ENCODE measurements at places on chromosomes 5 and 9.

DNA sequence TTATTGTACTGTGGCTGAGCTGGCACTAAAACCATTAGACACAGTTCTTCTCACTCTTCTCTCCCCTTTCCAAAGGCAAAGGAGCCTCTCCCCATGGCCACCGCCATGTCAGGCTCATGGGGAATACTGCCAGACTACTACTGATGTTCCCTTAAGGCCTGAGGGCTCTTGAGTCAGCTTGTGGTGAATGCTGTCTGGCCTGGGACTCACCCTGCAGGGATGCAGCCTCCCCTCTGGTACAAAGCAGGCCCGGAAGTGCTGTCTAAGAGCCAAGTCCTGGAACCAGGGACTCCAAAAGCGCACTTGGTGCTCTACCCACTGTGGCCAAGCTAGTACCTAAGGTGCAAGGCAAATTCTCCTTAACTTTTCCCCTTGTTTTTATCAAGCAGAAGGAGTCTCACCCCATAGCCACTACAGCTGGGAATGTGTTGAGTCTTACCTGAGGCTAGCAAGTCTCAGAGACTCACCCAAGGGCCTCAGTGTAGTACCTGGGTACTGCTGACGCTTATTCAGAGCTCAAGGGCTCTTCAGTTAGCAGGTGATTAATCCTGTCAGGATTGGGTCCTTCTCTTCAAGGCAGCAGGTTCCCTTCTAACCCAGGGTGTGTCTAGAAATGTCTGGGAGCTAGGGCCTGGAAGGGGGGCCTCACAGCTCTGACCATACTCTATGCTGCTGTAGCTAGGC is 33.2 kb upstream of the C5orf46 start:
- no peak for DNase-seq

DNA sequence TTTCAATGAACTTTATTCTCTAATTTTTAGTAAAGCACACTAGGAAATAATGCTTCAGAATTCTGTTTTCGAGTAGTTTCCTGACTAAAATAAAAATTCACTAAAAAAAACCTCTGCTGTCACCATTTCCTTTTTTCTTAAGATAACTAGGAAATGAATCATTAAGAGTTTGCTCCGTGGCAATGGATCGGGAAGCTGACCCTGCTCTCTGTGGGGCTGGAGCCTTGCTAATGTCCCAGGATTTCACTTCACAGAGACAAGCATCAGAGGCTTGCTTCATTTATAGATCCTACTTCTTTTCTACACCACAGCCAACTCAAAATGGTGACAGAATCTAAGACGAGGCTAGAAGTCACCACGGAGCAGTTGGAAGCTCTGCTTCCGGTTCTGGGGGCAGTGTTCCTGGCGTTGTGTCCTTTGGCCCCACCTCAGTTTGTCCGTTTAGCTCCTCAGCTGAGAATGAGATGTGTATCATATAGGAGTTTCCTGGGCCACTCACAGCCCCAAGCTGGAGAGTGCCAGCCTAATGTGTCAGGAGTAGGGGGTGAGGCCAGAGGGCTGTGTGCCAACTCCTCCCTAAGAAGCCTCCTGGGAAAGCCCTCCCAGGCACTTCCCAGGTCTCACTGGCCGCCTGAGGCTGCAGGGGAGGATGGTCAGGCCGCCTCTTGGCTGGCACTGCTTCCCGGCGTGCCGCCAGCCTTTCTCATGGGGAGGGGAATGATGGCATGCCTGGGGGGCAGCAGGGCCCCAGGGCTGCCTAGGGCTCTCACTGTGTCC is 19.6 kb downstream of the TENT4A start:
- DNase-seq: peak; percentile 79

DNA sequence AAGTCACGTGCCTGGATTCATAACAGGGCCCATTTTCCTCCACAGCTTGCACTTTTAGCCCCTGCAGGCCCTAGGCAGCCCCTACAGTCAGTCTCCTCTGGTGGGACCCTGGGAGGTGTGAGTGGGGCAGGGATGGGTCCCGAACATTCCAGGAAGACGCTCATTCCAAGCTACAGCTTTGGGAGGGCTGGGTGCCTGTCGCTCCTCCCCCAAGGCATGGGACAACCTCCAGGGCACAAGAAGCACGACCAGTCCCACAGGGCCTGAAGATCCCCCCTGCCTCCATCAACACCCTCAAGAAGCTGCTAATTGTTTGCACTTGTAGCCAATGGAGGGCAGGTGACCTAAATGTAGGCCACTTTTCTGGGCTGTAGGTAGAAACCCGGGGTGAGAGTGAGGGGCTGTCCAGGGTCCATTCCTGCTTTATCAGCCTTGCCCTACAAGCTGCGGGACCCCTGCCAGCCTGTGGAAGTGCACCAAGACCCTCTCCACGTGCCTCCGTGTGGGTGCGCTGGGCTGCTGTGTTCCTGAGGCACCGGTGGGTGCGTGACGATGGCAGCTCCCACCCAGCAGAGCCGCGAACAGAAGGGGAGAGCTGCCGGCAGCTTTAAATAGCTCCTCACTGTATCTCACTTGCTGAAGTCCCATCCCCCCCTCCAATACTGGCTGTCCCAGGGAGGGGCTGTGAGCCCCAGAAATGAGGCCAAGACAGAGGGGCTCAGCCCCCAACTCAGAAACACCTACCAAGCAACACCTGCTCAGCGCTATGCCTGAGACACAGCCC is 91.9 kb upstream of the ARAP3 start:
- DNase-seq: no peak

- no peak for DNase-seq
These were observed 167.8 kb upstream of the CCNG1 start for GRCh38 chr5:163269624-163270023.

- peak; percentile 88 for DNase-seq
These were observed 22.2 kb upstream of the CMBL start for GRCh38 chr5:10329820-10330481.
